ENCODE measurements at places on chromosomes 3 and 15. TPM values are rescaled to one million over a fixed set of nuclear protein-coding genes. Genes with fewer than 3 reads are reported as not detected.

- no peaks in the 10 kb centered on the region for H3K27me3 ChIP-seq
- no peaks in the 10 kb centered on the region for H3K4me1 ChIP-seq
- no peak overlapping the region for H3K4me3 ChIP-seq
- DNase-seq: no peak
- no peak overlapping the region for H3K27ac ChIP-seq
These were observed 24.9 kb downstream of the CX3CR1 start for GRCh38 chr3:39254806-39255449.

GRCh38 chr3:187039723-187040414, 99.4 kb downstream of the RPL39L start:
- no peaks in the 10 kb centered on the region for H3K36me3 ChIP-seq
- no peak overlapping the region for H3K27ac ChIP-seq
- DNase-seq: no peak
- H3K4me1 ChIP-seq: no peaks in the 10 kb centered on the region

Gene HIGD2B
- not detected for total RNA-seq

Gene SOX2
- 0.69 TPM for total RNA-seq

Gene PLXNB1
- 70.8 TPM for total RNA-seq

GRCh38 chr3:127758013-127758412, 64.3 kb downstream of the MGLL start:
- no peak for DNase-seq
- no peaks in the 10 kb centered on the region for H3K36me3 ChIP-seq
- H3K4me1 ChIP-seq: peaks cover 7% of the 10 kb centered on the region
- no peak overlapping the region for H3K4me3 ChIP-seq
- H3K27ac ChIP-seq: no peak overlapping the region

DNA sequence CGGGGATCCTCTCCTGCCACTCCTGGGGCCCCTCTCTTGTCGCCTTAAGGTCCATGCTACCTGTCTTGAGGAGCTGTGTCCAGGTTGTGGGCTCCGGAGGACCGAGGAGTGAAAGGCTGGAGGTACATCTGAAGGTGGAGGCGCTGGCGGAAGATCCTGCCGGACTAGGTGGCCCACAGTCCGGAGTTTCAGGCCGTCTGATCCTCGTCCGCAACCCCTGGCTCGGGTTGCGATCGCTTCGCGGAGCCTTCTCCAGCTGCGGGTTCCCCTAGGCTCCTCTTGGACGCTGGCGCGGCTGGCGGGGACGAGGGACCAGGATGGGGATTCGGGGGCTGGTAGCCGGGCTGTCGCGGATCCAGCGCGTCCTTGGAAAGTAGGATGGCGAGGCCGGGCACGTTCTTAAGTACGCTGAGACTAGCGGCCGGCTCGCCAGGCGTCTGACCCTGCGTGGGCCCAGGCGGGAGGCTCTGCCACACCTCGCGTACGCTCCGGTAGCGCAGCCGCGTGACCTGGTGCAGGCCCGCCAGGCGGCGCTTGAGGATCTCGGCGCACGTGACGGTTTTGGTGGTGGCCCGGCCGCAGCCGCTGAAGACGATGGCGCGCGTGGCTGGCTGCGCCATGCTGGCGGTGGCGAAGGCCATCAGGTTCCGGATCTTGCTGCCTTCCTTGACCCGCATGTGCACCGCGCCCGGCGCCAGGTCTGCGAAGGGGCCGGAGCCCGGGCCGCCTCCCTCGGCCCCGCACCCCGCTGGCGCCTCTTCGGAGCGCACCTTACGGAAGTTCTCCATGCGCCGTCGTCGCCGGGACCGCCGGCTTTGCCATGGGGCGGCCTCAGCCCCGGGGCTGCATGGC, 550 bp downstream of the RPP25 start:
- peak overlapping the region; percentile 50 for H3K27ac ChIP-seq
- H3K4me1 ChIP-seq: peaks cover 3% of the 10 kb centered on the region
- DNase-seq: peak; percentile 81

GRCh38 chr3:56196700-56197099, 271.6 kb downstream of the ERC2 start:
- no peaks in the 10 kb centered on the region for H3K4me1 ChIP-seq
- H3K27me3 ChIP-seq: no peaks in the 10 kb centered on the region
- no peak overlapping the region for H3K4me3 ChIP-seq
- H3K36me3 ChIP-seq: no peaks in the 10 kb centered on the region

Gene SNX22
- total RNA-seq: 0.15 TPM

Gene FRMD4B
- total RNA-seq: 32.1 TPM

GRCh38 chr3:176798680-176799079, 398.6 kb downstream of the TBL1XR1 start:
- no peak overlapping the region for H3K27ac ChIP-seq
- no peak for DNase-seq
- H3K27me3 ChIP-seq: no peaks in the 10 kb centered on the region
- no peaks in the 10 kb centered on the region for H3K36me3 ChIP-seq

Gene GOLGA8J
- not detected for total RNA-seq

DNA sequence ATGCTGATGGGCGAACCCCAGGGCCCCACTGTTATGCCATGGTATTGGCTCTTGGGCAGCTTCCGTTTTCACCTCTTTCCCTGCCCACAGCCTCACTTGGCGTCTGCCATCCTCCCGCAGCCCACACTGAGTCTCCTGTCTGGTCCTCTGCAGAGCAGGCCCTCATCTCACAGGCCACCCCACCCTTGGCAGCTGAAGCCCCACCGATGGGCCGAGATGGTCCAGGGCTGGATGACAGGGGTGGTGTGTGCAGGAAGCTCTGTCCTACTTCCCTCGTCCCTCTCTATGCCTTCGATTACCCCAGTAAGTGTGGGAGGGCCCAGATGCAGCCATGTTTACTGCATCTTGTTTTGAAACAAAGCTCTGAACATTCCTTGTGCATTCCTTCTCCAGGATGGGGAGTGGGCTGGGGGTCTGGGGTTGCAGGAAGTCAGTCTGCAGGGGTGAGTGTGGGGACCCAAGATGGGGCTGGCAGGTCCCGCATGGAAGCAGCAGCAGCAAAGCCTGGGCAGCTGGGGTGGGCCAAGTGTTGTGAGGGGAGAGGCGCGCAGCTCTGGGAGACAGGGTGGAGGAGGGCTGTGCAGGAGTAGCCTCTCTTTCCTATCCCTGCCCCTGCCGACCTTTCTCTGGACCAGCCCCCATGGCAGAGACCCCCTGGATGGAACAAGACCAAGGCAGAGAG, 20.9 kb downstream of the TBC1D21 start:
- no peak for DNase-seq
- no peaks in the 10 kb centered on the region for H3K27me3 ChIP-seq
- no peaks in the 10 kb centered on the region for H3K36me3 ChIP-seq
- no peak overlapping the region for H3K4me3 ChIP-seq
- no peak overlapping the region for H3K27ac ChIP-seq

- no peak overlapping the region for H3K27ac ChIP-seq
- no peak overlapping the region for H3K4me3 ChIP-seq
- H3K4me1 ChIP-seq: peaks cover 1% of the 10 kb centered on the region
- DNase-seq: no peak
- no peaks in the 10 kb centered on the region for H3K36me3 ChIP-seq
These were observed 107.8 kb upstream of the BOC start for GRCh38 chr3:113103588-113103987.

GRCh38 chr3:4678320-4678719, 185.2 kb downstream of the ITPR1 start:
- no peak overlapping the region for H3K27ac ChIP-seq
- no peaks in the 10 kb centered on the region for H3K27me3 ChIP-seq
- H3K4me1 ChIP-seq: no peaks in the 10 kb centered on the region
- no peaks in the 10 kb centered on the region for H3K36me3 ChIP-seq
- no peak overlapping the region for H3K4me3 ChIP-seq
- no peak for DNase-seq

GRCh38 chr3:52043750-52044149, 12.6 kb downstream of the DUSP7 start:
- H3K4me3 ChIP-seq: no peak overlapping the region
- H3K36me3 ChIP-seq: no peaks in the 10 kb centered on the region
- H3K4me1 ChIP-seq: no peaks in the 10 kb centered on the region
- H3K27ac ChIP-seq: no peak overlapping the region
- DNase-seq: no peak
- no peaks in the 10 kb centered on the region for H3K27me3 ChIP-seq

Gene ZIC1
- total RNA-seq: not detected

GRCh38 chr15:44550734-44551133, 13.8 kb downstream of the EIF3J start:
- no peak overlapping the region for H3K4me3 ChIP-seq
- peaks cover 1% of the 10 kb centered on the region for H3K4me1 ChIP-seq
- DNase-seq: no peak
- H3K27ac ChIP-seq: no peak overlapping the region
- H3K27me3 ChIP-seq: no peaks in the 10 kb centered on the region

- H3K4me3 ChIP-seq: no peak overlapping the region
- no peak overlapping the region for H3K27ac ChIP-seq
- no peaks in the 10 kb centered on the region for H3K4me1 ChIP-seq
- H3K36me3 ChIP-seq: no peaks in the 10 kb centered on the region
These were observed 494.1 kb downstream of the ZNF385D start for GRCh38 chr3:21256932-21257331.

Gene OR5K2
- total RNA-seq: not detected

Gene MLF1
- 12.5 TPM for total RNA-seq

Gene PRR20G
- total RNA-seq: not detected

DNA sequence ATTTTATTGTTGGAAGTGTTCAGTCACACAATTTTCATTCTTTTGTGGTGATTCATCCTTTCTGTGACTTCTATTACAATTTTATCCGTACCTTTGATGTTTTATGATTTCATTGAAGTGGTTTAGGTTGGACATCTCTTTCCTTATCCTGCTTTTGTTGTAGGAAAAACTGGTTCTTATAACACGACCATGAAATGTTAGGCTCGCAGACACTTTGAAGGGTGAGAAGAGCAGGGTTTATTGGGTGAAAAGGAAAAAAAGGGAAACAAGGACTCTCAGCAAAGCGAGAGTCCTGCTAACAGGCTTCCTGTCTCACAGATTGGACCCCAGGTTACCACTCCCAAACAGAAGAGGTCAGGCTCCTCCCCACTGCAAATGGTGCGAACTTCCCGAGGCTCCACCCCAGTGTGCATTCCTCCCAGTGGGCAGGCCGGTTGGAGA, 257.4 kb downstream of the STXBP5L start:
- DNase-seq: no peak
- H3K4me1 ChIP-seq: no peaks in the 10 kb centered on the region
- no peaks in the 10 kb centered on the region for H3K36me3 ChIP-seq
- no peaks in the 10 kb centered on the region for H3K27me3 ChIP-seq

DNA sequence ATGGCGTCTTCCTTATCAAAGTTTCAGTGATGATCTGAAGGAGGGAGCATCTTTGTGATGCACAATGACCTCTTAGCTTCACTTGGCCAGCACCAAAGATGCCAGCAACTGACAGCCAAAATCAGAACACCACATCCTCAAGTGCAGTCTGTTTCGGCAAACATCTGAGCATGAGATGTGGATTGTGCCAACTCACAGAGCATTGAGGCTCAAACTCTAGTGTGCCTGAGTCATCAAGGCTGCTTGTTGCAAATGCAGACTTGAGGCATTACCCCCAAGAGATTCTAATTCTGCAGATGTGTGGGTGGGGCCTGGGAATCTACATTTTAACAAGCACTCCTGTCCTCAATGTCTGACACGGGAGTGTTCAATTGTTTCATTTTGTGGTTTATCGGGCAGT, 35.8 kb downstream of the ABHD5 start:
- H3K36me3 ChIP-seq: no peaks in the 10 kb centered on the region
- H3K27ac ChIP-seq: no peak overlapping the region

GRCh38 chr3:155352900-155353490, 59.5 kb upstream of the STRIT1 start:
- H3K27ac ChIP-seq: no peak overlapping the region
- H3K36me3 ChIP-seq: no peaks in the 10 kb centered on the region
- H3K27me3 ChIP-seq: no peaks in the 10 kb centered on the region

DNA sequence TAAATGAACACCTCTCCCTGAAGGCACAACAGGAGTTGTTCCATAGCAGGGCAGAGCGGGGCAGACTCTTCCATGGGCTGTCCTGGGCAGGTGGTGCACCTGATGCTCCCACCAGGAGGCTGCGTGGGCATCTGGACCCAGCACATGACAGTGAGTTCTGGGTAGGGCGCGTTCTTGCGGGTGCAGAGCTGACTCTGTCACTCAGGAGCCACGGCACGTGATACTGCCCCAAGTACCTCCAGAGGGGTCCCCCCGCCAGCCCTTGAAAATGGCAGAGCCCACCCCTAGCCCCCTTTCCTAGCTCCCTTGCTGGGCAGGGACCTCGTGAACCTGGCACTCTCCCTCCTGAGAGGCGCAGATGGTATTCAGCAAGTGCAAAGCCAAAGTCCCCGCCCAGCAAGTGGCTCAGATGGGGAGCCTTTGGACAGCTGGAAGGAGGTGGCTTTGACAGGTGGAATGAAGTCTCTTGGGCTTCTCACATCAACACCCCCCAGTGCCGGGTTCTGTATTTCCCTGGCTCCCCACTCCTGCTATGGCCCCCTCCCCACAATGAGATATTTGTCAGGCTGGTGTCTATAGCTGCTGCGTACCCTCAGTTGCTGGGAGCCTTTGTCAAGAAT, 172.1 kb downstream of the TBC1D2B start:
- H3K4me3 ChIP-seq: no peak overlapping the region
- no peaks in the 10 kb centered on the region for H3K4me1 ChIP-seq
- H3K27ac ChIP-seq: no peak overlapping the region
- no peaks in the 10 kb centered on the region for H3K36me3 ChIP-seq
- no peaks in the 10 kb centered on the region for H3K27me3 ChIP-seq

- no peaks in the 10 kb centered on the region for H3K27me3 ChIP-seq
- H3K36me3 ChIP-seq: no peaks in the 10 kb centered on the region
- no peak overlapping the region for H3K4me3 ChIP-seq
- no peak overlapping the region for H3K27ac ChIP-seq
- no peak for DNase-seq
These were observed 16.4 kb upstream of the FGD5 start for GRCh38 chr3:14802381-14802731.

DNA sequence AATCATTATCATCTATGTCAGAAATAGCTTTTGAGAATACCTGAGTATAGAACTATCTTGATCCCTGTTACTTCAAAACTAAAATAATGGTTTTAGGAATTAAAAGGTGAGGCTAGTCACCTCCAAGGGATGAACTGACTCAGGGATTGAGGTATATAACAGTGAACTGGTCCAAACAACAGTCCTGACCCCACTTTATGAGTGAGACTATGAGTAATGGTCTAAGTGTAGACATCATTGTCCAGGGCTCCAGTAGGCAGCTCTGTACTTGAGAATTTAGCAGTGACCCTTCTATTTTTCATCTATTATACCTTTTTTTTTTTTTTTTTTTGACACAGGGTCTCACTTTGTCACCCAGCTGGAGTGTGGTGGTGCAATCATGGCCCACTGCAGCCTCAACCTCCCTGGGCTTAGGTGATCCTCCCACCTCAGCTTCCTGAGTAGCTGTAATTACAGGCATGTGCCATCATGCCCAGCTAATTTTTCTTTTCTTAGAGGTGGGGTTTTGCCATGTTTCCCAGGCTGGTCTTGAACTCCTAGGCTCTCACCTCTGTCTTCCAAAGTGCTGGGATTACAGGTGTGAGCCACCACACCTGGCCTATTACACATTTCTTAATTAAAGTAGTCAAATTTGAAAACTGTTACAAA, 36.3 kb downstream of the MLH1 start:
- H3K27me3 ChIP-seq: no peaks in the 10 kb centered on the region
- H3K4me1 ChIP-seq: peaks cover 9% of the 10 kb centered on the region
- DNase-seq: no peak
- no peak overlapping the region for H3K27ac ChIP-seq

DNA sequence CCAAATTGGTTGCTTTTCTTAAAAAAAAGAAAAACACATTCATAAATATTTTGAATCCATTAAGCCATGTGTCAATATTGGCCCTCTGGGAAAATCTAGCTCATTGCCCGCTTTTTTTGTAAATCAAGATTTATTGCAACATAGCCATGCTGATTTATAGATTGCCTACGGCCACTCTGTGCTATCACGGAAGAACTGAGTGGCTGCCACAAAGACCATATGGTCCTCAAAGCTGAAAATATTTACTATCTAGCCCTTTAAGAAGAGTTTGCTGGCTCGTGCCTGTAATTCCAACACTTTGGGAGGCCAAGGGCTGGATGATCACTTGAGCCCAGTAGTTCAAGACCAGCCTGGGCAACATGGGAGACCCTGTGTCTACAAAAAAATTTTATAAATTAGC, 45.9 kb downstream of the IL5RA start:
- no peak overlapping the region for H3K4me3 ChIP-seq
- H3K4me1 ChIP-seq: no peaks in the 10 kb centered on the region
- no peaks in the 10 kb centered on the region for H3K36me3 ChIP-seq
